ENCODE measurements at places on chromosomes 4 and X.
A peak's percentile ranks its signal among the peaks of the same experiment; 100 is the strongest.

DNA sequence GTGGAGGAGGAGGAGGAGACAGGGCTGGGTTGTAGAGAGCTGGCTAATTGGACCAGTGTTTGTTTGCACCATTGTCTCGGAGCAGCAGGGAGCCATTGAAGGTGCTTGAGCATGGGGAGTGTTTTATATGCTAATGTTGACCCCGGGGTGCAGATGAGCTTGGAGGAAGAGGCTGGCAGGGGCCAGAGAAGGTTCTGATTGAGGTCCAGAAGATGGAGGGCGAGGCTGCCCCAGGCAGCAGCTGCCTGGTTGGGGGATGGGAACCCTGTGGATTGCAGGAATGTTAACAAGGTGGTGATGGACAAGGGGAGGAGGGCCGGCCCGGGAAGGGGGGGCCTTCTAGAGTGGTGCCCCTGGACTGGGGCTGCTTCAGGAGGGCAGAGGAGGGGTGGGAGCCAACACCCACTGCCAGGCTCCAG, 18.0 kb downstream of the DOK7 start:
- no peak overlapping the region for H3K27ac ChIP-seq
- H3K36me3 ChIP-seq: no peaks in the 10 kb centered on the region
- H3K27me3 ChIP-seq: peaks cover 2% of the 10 kb centered on the region
- no peaks in the 10 kb centered on the region for H3K4me1 ChIP-seq

DNA sequence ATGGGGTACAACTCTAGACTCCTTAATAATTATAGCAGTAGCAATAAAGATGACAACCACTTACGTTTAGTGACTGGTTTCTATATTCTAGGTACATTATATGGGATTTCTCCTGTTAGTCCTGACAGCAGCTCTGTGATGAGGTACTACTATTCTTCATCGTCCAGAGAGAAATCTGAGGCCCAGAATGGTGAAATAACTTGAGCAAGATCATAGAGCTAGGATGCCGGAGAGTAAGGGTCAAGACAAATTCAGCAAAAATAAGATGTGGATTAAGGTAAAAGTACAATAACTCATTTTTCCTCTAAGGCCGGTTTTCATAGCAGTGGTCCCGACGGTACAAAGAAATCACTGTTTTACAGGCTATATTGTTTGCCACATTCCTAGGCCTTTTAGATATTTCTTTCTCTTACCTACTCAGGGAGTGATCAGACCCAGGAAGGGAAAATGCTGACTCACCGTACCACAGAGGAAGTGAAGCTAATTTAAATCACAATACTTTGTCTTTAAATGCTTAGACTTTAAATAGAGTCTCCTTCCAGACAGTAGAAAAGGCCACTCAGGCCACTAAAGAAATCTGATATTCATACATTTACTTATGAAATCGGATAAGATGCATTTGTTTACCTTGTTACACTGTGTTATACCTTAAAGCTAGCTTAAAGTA, 2023.0 kb upstream of the AGA start:
- H3K36me3 ChIP-seq: no peaks in the 10 kb centered on the region
- H3K27me3 ChIP-seq: no peaks in the 10 kb centered on the region
- no peaks in the 10 kb centered on the region for H3K4me1 ChIP-seq
- no peak overlapping the region for H3K4me3 ChIP-seq
- no peak overlapping the region for H3K27ac ChIP-seq
- DNase-seq: no peak

- no peak overlapping the region for H3K4me3 ChIP-seq
- peak; percentile 7 for DNase-seq
- no peaks in the 10 kb centered on the region for H3K4me1 ChIP-seq
- H3K27ac ChIP-seq: no peak overlapping the region
- H3K27me3 ChIP-seq: no peaks in the 10 kb centered on the region
Measured at GRCh38 chr4:116636917-116637316, 448.5 kb downstream of the TRAM1L1 start.

GRCh38 chrX:69120476-69120875, 44.8 kb downstream of the PJA1 start:
- no peaks in the 10 kb centered on the region for H3K4me1 ChIP-seq
- DNase-seq: no peak
- no peak overlapping the region for H3K27ac ChIP-seq
- no peaks in the 10 kb centered on the region for H3K27me3 ChIP-seq
- H3K4me3 ChIP-seq: no peak overlapping the region

- H3K4me1 ChIP-seq: no peaks in the 10 kb centered on the region
- H3K27me3 ChIP-seq: peaks cover 3% of the 10 kb centered on the region
- no peak overlapping the region for H3K27ac ChIP-seq
- no peak overlapping the region for H3K4me3 ChIP-seq
- DNase-seq: no peak
- no peaks in the 10 kb centered on the region for H3K36me3 ChIP-seq
Measured at GRCh38 chr4:183205709-183206108, 106.7 kb downstream of the WWC2 start.

Measured in GM12878 (cell line).